ENCODE measurements at places on chromosomes 7 and 10.

GRCh38 chr7:111796671-111797070, 234.4 kb upstream of the IMMP2L start:
- DNase-seq: no peak

GRCh38 chr10:101450277-101451080, 96.5 kb downstream of the BTRC start:
- no peak for DNase-seq

DNA sequence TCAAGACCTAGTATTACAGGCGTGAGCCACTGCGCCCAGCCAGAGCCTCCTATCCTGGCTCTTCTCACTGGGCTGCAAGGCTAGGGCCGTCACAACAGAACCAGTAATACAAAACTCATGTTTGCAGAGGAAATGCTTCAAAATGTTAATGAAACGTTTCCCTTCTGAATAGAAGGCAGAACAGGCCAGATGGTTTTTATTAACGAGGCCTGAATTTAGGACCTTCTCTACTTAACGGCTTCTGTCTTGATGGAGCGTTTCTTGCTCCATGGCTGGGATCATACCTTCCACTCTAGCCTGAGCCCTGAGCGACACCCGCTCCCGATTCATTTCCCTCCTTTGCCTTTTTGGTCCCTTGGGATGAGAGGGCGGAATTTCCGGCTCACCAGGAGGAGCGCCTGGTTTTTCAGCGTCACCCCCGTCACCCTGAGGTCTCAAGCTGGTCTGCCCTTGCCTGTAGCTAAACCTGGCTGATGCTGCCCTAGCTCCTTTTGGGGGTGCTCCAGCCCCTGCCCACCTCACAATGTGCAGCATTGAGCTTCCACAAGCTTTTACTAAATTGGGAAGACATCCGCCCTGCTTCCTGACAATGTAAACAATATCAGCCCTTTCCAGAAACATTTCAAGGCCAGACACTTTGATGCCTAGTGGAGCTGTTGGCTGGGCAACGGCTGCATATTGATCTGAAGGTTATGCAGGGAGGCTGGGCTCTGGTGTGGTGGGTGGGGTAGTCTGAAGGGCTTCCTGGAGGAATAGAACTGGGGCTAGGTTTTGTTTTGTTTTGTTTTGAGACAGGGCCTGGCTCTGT, 5.2 kb downstream of the CLIP2 start:
- no peak for DNase-seq

DNA sequence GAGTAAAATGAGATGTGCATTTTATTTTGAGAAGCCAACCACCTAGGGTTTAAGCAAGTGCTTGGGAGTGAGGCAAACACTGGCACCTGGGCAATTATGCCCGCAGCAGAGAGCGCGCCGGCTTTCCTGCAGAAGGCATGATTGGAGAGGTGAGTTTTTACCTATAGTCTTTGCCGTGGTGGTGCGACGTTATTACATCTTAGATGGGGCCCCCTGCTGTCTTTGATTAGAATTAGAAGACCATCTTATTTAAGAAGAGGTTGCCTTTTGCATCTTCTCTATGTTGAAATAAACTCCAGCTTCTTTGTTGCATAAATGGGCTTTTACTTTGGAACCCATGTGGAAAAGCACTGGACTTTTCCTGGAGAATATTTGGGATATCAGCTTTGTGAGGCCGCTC, 409.5 kb downstream of the GLRX3 start:
- DNase-seq: no peak

DNA sequence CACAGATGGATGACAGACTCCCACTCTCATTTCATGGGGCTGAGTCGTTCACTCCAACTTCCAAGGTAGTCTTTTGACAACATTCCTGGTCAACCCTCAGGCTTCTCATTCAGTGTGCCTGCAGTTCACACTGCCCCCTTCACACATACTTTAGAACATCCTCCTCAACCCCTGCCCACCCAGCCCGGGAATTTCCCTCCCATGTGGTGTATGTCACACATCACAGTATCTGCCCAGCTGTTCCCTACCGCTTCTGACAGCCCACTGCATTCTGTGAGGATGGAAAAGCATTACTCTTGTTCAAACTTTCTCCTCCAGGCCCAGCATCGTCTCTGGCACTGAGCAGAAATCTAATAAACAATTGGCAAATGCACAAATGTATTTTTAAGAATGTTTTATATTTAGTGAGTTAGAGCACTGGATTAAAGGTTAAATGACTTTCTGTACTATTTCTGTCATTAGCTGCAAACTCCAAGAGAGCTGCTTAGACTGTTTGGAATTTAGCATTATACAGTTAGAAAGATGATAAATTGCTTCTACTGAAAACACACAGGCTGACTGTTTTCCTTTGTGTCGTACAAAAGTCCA, 110.4 kb downstream of the SFMBT2 start:
- no peak for DNase-seq

DNA sequence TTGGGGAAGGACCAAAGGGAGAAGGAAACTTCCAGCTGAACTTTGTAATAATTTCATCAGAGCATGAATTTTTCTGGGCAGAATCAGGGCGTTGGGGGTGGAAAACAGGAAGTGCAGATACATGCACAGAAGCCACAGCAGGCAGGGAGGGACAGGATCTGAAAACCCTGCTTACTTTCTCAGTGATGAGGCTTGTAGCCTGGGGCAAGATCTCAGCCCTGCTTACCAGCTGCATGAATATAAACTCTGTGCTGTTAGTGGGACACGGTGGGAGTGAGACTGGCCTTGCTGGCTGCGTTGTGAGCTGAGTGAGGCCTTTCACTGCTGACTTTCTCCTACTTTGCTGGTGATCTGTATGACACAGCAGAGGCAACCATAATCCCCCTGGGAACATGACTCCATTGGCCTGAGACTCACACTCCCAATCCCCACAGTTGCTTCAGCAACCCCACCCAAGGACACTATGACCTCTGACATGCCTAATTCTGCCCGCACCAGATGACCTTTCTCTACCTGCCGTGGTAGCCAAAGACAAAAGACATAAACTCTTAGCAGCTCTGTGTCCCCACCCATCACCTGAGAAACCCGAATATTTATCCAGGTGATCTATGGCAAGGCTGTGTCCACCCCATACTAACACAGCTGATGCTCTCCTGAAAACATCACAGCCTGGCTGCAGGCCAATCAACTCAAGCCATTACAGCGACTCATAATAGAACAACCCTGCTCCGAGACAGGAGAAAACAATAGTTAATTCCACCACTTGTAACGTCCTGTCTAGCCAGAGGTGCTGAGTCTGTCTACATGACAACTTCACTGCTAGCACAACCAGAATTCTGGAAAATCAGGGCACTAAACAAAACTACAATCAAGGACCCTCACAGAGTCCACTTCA, 190.7 kb upstream of the CHRM2 start:
- DNase-seq: no peak

Measured in CD4-positive, alpha-beta T cell treated with Interferon gamma for 1 hour (primary cell).